ENCODE measurements at places on chromosomes 12 and 14.

GRCh38 chr14:61539631-61540030 is 155.7 kb upstream of the HIF1A start:
- no peak for DNase-seq

DNA sequence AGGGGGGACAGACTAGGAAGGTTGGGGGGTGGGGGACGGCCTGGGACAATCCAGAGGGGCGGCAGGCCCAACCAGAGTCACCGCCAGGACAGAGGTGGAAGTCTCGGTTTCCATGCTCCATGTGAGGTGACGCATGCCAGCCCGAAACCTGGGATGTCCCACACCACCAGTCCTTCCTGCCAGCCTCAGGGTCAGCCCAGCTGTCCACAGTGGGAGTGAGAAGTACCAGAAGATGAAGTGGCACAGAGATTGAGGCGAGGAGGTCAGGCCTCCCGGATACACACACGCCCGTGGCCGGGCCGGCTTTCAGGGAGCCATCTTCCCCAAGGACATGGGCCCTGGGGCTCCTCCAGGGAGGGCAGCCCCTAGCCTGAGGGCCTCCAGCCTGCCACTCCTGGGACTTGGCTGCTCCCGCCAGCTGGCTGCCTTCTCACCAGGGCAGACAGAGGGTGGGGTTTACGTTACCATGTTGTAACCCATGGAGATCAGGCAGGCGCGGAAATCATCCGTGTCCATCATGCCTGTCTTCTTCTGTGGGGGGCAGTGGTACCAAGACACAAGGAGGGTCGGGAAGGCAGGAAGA is 85.2 kb upstream of the ZFP36L1 start:
- DNase-seq, result no peak

DNA sequence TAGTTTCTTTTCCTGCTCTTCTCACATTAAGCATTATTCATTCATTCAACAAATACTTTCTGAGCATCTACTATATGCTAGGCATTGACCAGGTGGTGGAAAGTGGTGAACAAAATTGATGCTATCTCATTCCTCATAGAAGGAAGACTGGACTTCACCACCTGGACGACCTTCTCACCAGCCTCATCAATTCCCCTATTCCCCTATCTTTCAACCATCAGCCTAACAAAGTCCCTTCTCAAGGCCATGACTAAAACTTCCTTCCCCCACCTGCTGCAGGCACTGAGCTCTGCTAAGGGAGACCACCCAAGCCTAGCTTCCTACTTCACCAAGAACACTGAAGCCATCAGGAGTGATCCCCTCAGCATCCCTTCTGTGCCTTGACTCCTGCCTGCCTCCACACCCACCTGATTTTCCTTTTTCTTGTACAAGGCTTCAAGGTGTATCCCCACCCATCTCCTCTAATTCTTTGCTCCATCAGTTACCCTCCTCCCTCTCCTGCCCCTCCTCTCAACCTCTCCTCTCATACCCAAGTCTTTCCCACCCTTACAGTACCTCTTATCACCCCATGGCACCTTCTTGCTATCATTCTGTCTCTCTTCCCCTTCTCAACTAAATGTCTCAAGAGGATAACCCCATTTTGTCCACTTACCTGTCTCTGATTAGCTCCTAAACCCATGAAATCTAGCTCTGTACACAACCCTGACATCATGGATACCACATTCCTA is 19.5 kb downstream of the KRT76 start:
- DNase-seq, result no peak

- DNase-seq, result no peak
Observed at GRCh38 chr12:116962197-116962596, 51.4 kb downstream of the FBXW8 start.

- no peak for DNase-seq
Observed at GRCh38 chr12:57112492-57113294, 1.5 kb upstream of the STAT6 start.

DNA sequence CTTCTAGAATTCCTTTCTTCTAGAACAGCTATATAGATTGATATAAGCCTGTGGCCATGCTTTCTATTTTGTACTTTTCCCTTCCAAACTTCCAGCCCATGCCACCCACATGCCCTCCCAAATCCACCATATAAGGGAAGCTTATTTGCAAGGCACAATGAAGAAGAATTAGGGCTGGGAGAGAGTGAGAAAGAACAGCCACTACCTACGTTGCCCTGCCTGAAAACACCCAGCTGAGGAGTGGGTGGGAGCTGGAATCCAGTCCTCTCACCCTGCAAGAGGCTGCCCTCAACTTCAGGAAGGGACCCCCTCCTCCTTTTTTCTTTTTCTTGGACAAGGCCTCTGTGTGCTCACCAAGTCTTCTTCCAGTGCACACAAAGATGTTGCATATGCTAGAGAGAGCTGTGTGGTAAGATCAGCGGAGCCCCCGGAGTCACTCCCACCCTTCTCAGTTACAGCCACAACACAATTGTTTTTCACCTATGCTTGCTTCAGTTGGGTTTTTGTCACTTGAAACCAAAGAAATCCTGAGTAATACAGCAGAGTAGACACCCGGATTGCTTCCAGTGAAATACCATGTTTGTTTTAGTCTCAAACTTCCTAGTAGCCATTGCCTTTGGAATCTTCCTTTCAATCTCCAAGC is 38.8 kb downstream of the CDKL1 start:
- no peak for DNase-seq

DNA sequence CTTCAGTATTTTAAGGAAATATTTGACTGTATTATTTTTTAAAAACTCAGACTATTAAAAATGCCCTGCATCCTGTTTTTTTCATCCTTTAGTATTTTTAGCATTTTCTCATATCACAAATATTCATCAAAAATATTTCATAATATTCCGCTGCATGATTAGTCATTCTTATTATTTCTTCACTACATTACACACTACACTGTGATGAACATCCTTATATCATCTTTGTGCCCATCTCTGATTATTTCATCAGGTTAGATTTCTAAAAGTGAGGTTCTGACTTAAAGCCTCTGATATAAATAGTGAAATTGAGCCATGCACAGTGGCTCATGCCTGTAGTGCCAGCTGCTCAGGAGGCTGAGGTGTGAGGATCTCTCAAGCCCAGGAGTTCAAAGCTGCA is 8.1 kb downstream of the COCH start:
- no peak for DNase-seq

- DNase-seq, result no peak
Observed at GRCh38 chr12:88519802-88520435, 60.4 kb downstream of the KITLG start.

GRCh38 chr14:41666301-41666700 is 59.6 kb downstream of the LRFN5 start:
- DNase-seq, result no peak

DNA sequence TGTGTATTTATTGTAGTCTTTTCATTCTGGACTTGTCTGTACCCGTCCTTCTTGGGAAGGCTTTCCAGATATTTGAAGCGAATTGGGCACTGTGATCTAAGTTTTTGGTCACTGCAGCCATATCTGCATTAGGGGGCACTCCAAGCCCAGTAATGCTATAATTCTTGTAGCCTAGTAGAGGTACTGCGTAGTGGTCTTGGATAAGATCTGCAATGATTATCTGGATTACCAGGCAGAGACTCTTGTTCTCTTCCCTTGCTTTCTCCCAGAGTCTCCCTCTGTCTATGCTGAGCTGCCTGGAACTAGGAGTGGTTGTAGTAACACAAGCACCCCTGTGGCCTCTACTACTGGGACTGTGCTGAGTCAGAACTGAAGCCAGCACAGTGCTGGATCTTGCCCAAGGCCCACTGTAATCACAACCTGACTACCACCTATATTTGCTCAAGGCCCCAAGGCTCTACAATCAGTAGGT is 30.0 kb downstream of the SLC38A2 start:
- DNase-seq, result no peak

All from stimulated activated CD4-positive, alpha-beta T cell treated with anti-CD3 and anti-CD28 coated beads, Interleukin-1b, Interleukin-23, amount 100 ng/mL, for 24 hours (primary cell).